ENCODE measurements at places on chromosomes 13 and 19.

DNA sequence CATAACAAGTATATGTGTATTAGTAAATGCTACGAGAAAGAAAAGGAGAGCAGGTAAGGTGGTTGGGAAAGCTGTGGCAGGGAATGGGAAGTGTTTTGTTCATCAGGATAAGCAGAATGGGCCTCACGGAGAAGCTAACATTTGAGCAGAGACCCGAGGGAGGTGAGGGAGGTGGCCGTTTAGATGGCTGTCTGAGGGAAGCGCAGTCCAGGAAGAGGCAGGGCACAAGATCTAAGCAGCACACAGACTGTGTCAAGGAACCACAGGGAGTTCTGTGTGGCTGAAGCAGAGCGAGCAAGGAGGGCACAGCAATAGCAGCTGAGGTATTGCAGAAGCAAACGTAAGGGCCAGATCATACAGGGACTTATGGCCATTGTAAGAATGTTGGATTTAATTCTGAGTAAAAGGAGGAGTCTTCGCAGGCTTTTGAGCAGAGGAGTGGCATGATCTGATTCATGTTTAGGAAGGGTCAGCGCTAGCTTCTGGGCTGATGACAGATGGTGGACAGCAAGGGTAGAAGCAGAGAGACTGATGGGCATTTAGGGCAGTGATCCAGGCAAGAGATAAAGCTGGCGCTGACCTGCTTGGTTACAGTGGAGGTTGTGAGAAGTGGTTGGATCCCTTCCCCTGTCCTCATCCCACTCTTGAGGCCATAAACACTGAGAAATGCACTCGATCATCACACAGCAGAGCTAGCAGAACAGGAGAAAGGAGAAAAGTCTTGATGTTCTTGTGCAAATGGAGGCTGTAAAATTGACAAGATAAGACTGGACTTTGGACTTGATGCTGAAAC is 199.9 kb downstream of the LACC1 start:
- no peak for DNase-seq

GRCh38 chr19:4620675-4621074 is 18.6 kb upstream of the TNFAIP8L1 start:
- DNase-seq = no peak

- DNase-seq = peak; percentile 10
Measured at GRCh38 chr13:26719356-26719945, 41.1 kb downstream of the GPR12 start.

GRCh38 chr19:54525636-54526035 is 23.0 kb downstream of the LAIR2 start:
- DNase-seq = no peak

DNA sequence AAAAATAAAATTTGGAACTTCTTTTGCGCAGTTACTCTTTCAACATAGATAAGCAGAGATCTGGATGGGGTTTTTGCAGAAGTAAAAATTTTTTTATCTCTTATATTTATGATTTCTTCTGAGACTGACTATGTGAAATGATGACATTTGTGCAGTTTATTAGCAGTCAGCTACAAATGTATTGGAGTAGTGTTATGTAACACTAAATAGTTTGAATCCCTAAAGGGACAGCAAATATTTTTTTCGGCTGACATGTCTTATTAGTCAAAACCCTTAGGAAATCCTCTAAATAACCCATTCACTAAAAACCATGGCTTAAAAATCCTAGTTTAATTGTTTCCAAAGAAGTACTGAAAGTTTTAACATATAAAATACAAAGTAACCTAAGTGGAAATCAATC is 48.0 kb upstream of the EDNRB start:
- no peak for DNase-seq

GRCh38 chr19:12996406-12997094 is 1.3 kb downstream of the NFIX start:
- peak; percentile 69 for DNase-seq

- no peak for DNase-seq
Measured at GRCh38 chr13:67228031-67228430, 2.1 kb downstream of the PCDH9 start.

GRCh38 chr13:111909971-111910671 is 156.8 kb upstream of the SOX1 start:
- DNase-seq = no peak

DNA sequence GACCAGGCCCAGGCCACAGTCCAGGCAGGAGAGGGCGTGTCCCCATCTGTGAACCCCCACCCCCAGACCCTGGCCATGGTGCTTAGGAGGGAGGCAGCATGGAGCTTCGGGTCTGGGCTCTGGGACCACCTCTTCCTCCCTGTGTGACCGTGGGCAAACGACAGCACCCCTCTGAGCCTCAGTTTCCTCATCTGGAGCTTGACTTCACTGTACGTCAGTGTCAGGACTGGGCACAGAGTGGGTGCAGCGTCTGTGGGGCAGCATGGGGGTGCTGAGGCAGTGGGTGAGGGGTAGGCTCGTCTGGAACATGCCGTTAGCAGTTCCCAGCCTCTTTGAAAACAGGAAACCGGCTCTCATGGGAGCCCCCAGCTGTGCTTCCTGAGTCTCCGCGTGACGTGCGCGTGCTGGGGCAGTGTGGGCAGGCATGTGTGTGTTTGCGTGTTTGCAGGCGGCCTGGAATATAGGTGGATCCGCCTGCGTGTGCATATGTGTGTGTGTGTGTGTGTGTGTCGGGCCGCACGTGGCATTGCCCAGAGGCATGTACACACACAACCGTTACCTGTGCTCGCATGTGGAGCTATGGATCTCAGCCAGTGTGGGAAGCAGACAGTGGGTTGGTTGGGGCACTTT is 15.8 kb downstream of the ARRDC2 start:
- no peak for DNase-seq

DNA sequence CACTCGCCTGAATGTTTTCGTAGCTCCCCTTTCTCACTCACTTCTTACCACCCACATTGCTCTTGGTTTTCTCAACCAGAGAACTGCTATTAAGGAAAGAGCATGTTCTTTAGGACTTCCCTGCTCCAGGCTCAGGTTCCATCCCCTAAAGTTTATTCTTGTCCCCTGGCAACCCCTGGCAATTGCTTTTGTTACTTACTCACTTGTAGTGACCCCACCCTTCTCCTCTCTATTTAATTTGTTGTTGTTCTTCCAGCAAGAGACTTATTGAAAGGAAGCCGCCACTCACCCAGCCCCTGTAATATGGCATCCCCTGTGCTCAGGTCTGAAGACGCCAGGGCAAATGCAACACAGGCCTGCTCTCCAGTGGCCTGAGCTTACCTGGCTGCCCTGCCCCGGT is 233.7 kb upstream of the SOX21 start:
- DNase-seq = no peak

DNA sequence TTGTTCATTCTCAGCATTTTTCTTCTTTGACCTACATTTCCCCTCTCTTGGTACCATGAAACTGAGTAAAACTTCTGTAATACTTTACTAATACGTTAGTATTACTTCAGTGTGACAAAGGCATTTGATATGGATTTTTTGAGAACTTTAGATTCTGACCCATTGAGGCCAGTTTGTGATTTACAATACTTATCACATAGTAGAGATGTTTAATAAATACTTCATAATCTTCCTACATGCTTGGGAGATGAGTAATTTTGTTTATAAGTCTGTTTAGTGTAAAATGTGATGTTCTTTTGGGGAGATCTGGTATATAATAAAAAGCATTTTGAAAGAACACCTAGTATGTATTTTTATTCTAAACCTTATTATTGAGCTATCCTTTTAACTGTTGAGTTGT is 29.7 kb downstream of the GTF2F2 start:
- DNase-seq = no peak

DNA sequence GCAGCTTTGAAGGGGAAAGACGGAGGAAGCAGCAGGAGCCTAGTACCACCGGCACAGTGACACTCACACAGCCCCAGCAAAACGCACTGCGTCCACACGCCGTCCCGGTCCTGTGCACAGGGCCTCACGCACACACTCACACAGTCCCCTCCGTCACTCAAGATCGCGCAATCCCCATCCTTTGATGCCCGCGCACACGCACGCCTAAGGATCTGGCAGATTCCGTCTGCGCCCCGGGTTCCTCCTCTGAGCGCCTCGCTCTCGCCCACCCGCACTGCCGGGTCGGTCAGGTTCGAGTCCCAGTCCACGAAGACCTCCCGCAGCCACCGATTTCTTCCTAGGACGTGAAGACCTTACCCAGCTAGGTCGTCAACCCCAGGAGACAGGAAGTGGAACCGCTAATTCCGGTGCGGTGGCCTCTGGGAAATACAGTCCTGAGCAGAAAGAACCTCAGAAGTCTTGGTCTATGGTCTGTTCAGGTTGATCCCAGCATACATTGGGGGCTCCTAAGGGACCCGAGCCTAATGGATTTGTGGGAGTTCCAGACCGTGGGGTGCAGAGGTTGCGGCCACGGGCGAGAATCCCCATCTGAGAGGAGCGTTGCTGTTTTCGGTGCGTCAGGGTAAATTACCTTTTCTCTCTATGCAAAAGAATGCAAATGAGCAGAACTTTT is at the start of gene ZNF780B:
ZNF780B (minus strand) TSS at position 400 of the 673 bp plus-strand sequence. CDS start 5,899 bp downstream, outside the sequence.
- peak; percentile 49 for DNase-seq

DNA sequence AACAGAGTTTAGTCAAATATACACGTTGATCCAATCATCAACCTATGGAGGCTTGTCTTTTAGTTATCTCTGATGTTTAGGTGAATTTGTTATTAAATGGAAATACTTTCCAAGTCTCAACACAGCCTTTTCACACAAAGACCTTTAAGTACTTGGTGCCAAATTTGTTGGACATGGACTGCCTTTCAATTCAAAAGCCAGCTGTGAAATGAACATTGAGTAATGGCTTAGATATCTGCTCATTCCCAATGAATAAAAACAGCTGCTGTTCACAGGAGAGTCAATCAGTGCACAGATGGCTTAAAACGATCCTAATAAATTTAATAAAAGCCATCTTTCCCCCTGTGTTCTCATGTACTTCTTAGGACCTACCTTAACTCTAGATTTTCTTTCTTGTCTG is 19.9 kb upstream of the DHRS12 start:
- no peak for DNase-seq

DNA sequence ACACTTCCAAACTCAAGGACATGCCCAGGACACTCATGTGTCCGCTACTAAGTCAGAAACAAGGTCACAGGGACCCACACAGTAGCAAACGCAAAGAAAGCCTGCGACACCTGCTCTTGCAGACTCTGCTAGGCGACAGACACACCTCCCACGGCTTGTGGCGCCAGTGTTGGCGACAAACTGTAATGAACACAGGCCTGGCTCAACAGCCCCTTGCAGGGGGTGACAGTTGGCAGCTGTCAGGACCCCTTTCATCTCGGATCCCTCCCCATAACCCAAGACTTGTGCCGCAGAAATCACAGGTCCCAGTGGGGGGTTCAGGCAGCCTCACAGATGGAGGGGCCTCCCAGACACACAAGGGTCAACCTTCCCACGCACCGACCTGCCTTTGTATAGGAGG is 364 bp downstream of the CKM start:
- DNase-seq = no peak

- no peak for DNase-seq
Measured at GRCh38 chr13:68713394-68713793, 1394.2 kb upstream of the ATXN8OS start.

DNA sequence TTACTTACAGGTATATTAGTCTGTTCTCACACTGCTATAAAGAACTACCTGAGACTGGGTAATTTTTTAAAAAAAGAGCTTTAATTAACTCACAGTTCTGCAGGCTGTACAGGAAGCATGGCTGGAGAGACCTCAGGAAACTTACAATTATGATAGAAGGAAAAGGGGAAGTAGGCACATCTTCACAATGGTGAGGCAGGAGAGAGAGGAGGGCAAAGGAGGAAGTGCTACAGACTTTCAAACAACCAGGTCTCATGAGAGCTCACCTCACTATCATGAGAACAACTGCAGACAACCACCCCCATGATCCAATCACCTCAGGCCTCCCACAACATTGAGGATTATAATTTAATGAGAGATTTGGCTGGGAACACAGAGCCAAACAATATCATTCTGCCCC is 511.7 kb downstream of the SLITRK6 start:
- no peak for DNase-seq

DNA sequence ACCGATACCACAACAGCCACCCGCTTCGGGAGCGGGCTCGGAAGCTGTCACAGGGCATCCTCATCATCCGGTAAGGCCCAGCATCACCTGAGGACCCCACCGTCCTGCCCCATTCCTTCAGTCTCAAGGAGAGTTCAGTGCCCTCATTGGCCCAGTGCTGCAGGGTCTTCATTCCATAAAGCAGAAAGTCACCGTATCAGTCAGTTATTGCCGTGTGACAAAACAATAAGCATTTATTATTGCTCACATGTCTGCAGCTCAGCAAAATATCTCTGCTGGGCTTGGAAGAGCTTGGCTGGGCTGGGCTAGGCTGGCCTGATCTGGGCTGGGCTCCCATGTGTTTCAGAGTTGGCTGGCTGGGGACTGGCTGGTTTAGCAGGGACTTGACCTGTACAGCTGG is 8.1 kb upstream of the MRI1 start:
- DNase-seq = no peak

GRCh38 chr19:5048727-5049553 is 80.0 kb downstream of the KDM4B start:
- peak; percentile 24 for DNase-seq

GRCh38 chr13:30737511-30738337 is 2.4 kb downstream of the ALOX5AP start:
- DNase-seq = no peak

GRCh38 chr19:35901055-35901644 is 810 bp upstream of the NFKBID start:
- no peak for DNase-seq

GRCh38 chr19:41521931-41522555 is 53.9 kb upstream of the CEACAM21 start:
- no peak for DNase-seq

- DNase-seq = no peak
Measured at GRCh38 chr19:44588771-44589112, 24.6 kb upstream of the IGSF23 start.

GRCh38 chr19:49489601-49490167 is 2.3 kb downstream of the RPL13A start:
- DNase-seq = peak; percentile 44

- DNase-seq = no peak
Measured at GRCh38 chr19:6519289-6519688, 11.5 kb upstream of the TNFSF9 start.

DNA sequence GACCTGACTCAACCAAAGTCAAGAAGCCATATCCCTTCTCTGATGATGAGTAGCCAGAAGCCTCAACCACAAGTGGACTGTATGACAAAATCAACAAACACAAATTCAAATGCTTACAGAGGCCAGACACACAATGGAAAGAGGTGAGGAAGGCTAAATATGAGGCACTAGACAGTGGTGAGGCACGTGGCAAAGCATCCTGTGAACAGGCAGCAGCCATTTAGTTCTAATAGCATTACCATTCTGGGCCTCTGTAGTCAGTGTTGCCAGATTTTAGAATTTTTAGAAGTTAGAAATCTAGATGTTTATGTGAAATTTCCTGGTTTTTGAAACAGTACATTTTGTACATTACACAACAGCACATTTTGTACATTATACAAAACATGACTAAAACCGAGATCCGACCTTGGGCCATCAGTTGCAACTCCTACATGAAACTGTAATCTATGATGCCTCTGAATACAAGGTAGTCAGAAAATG is 403.3 kb downstream of the COG6 start:
- no peak for DNase-seq

GRCh38 chr19:23817519-23817918 is 58.8 kb upstream of the ZNF681 start:
- DNase-seq = peak; percentile 27

GRCh38 chr13:112179421-112179820 is 112.5 kb downstream of the SOX1 start:
- no peak for DNase-seq

GRCh38 chr19:19637523-19638251 is 5.8 kb downstream of the GMIP start:
- DNase-seq = peak; percentile 48
